GM12878 (cell line): ENCODE measurements at places on chromosomes 1 and 21. TPM values are rescaled to one million over a fixed set of nuclear protein-coding genes. Genes with fewer than 3 reads are reported as not detected.

The ZFP69B gene
- 4.4 and 4.7 TPM in 2 replicates for total RNA-seq

GRCh38 chr1:228342627-228343190, 63.9 kb downstream of the TRIM11 start:
- no peaks in the 10 kb centered on the region for H3K36me3 ChIP-seq
- DNase-seq = no peak
- H3K4me3 ChIP-seq = no peak overlapping the region
- H3K27ac ChIP-seq = no peak overlapping the region
- no peaks in the 10 kb centered on the region for H3K4me1 ChIP-seq
- H3K27me3 ChIP-seq = no peaks in the 10 kb centered on the region; the same call in 1 of the 2 replicates

DNA sequence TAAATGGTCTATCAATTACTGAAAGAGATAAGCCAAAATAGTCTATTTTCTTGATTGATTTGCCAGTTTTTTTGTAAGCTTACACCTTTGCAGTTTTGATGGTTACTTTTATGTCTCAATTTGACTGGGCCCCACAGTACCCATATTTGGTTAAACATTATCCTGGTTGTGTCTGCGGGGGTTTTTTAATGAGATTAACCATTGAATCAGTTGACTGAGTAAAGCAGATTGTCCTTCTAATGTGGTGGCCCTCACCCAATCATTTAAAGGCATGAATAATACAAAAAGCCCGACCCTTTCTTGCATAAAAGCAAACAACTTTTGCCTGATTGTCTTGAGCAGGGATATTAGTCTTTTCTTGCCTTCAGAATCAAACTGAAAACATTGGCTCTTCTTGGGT, 650.0 kb upstream of the RGS18 start:
- no peak overlapping the region for H3K27ac ChIP-seq
- no peaks in the 10 kb centered on the region for H3K36me3 ChIP-seq
- no peaks in the 10 kb centered on the region for H3K27me3 ChIP-seq
- H3K4me3 ChIP-seq = no peak overlapping the region
- peak; percentile 5 for DNase-seq

DNA sequence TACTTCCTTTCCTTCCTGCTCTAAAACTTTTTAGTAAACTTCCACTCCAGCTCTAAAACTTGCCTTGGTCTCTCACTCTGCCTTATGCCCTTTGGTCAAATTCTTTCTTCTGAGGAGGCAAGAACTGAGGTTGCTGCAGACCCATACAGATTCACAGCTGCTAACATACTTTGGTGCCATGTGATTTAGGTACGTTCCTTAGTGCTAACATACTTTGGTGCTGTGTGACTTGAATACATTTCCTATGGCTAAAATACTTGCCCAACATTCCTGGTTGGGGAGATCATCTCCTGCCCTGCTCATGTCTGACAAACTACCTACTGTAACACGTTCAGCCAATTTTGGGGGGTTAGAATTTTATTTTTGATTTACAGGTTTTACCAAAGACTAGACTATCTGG, 6.8 kb upstream of the ZBTB40 start:
- no peaks in the 10 kb centered on the region for H3K27me3 ChIP-seq
- no peaks in the 10 kb centered on the region for H3K4me1 ChIP-seq
- H3K27ac ChIP-seq = no peak overlapping the region
- DNase-seq = no peak
- no peak overlapping the region for H3K4me3 ChIP-seq
- no peaks in the 10 kb centered on the region for H3K36me3 ChIP-seq

- no peaks in the 10 kb centered on the region for H3K27me3 ChIP-seq
- no peak overlapping the region for H3K4me3 ChIP-seq
- H3K36me3 ChIP-seq = no peaks in the 10 kb centered on the region
- no peak for DNase-seq
- no peaks in the 10 kb centered on the region for H3K4me1 ChIP-seq
- no peak overlapping the region for H3K27ac ChIP-seq
Observed at GRCh38 chr1:158071138-158071537, 77.7 kb downstream of the KIRREL1 start.

DNA sequence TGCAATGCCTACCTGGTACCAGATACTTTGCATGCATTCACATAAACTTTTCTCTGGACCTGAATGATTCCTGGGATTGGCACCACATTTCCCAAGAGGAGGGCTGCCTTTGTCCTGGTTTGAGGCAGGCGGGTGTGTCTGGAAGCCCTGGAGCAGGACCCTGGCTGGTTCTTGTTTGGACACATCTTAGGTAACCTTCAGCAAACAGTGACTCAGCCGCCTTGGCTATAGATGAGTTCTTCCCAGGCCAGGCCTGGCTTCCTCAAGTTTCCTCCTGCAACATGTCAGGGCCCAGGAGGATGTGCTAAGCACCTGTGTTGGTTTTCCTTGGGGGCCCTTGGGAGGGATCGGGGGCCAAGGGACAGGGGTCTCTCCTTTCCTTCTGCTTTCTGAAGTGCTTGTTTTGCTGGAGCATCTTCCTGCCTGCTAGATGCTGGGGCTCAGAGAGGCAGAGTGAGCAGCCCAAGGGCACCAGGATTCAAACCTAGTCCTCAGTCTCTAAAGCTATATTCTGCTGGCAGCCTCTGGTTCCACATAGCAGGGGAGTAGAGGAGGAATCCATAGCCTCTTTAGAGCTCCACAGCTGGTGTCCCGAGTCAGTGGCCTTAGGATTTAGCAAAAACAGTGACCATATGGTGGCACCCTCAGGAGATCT, 38.2 kb downstream of the PAX7 start:
- DNase-seq = no peak
- no peak overlapping the region for H3K4me3 ChIP-seq
- H3K36me3 ChIP-seq = no peaks in the 10 kb centered on the region
- H3K4me1 ChIP-seq = no peaks in the 10 kb centered on the region
- no peak overlapping the region for H3K27ac ChIP-seq

The GSTM5 gene
- total RNA-seq = 0.26 and 0.40 TPM in 2 replicates

The WDR77 gene
- 57.5 and 61.5 TPM in 2 replicates for total RNA-seq

GRCh38 chr1:218585511-218586184, 240.5 kb downstream of the TGFB2 start:
- no peak overlapping the region for H3K27ac ChIP-seq
- H3K36me3 ChIP-seq = no peaks in the 10 kb centered on the region
- no peak overlapping the region for H3K4me3 ChIP-seq
- DNase-seq = no peak

- no peak for DNase-seq
- H3K4me1 ChIP-seq = no peaks in the 10 kb centered on the region
- no peak overlapping the region for H3K4me3 ChIP-seq
- H3K36me3 ChIP-seq = no peaks in the 10 kb centered on the region
- H3K27ac ChIP-seq = no peak overlapping the region
Observed at GRCh38 chr1:21894034-21894881, 42.9 kb downstream of the HSPG2 start.

DNA sequence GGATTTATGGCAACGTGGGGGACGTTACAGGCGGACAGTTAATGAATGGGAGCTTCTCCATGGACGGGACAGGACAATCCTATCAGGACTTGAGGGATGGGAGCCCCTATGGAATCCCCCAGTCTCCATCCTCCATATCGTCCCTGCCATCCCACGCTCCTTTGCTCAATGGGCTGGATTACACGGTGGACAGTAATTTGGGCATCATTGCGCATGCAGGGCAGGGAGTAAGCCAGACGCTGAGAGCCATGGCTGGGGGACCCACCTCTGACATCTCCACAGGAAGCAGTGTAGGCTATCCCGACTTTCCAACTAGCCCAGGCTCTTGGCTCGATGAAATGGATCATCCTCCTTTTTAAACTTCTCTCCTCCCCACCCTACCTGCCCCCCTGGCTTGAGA, 44.2 kb downstream of the LHX4 start:
- no peak overlapping the region for H3K27ac ChIP-seq
- H3K27me3 ChIP-seq = no peaks in the 10 kb centered on the region
- no peaks in the 10 kb centered on the region; the same call in 1 of the 2 replicates for H3K4me1 ChIP-seq
- no peak for DNase-seq
- H3K36me3 ChIP-seq = peaks cover 4% of the 10 kb centered on the region
